NCI-H2107 (cell line): ENCODE measurements at places on chromosomes 7 and 10.

- no peak for DNase-seq
Measured at GRCh38 chr7:151707105-151707469, 169.8 kb downstream of the PRKAG2 start.

- no peak for DNase-seq
Measured at GRCh38 chr10:26843736-26844135, 17.0 kb downstream of the ABI1 start.

DNA sequence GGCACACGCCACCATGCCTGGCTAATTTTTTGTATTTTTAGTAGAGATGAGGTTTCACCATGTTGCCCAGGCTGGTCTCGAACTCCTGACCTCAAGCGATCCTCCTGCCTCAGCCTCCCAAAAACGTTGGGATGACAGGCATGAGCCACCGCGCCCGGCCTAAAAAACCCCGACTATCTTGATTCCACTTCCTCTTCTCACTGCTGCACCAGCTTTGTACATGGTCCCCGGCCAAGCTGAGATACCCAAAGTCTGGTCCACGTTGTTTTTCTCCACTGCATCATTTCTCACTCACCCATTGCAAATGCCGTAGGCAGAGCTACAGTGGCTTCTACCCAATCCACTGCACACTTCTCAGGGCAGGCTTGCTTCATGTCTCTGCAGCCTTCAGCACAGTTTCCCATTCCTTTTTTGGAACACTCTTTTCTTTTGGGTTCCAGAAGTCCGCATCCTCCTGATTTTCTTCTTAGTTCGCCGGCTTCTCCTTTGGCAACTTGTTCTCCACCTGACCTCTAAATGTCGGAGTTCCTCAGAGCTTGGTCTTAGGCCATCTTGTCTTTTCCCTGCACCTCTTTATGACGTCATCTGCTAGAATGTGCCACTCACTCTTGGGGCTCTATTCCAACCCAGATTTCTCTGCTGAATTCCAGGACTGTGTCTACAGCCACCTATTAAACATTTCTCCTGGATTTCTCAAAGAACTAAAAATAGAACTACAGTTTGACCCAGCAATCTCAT lies 6.0 kb upstream of the GNB2 start:
- no peak for DNase-seq

DNA sequence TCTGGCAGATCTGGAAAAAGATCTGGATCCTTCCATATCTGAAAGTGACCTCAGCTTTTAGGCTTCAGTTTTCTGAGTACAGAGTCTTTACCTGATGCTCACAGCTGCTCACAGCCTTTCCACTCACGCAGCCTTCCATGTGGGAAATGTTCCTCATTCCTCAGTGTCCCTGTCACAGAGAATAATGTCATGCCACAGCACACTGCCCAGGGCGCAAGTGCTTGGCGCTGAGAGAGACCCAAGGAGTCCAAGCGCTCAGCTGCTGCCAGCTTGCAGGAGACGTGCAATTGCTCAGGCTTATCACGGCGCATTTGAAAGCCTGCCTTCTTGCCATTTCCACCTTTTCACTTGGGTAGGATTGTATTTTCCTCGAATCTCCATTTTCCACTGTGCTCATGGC lies 271.9 kb upstream of the MKI67 start:
- no peak for DNase-seq

DNA sequence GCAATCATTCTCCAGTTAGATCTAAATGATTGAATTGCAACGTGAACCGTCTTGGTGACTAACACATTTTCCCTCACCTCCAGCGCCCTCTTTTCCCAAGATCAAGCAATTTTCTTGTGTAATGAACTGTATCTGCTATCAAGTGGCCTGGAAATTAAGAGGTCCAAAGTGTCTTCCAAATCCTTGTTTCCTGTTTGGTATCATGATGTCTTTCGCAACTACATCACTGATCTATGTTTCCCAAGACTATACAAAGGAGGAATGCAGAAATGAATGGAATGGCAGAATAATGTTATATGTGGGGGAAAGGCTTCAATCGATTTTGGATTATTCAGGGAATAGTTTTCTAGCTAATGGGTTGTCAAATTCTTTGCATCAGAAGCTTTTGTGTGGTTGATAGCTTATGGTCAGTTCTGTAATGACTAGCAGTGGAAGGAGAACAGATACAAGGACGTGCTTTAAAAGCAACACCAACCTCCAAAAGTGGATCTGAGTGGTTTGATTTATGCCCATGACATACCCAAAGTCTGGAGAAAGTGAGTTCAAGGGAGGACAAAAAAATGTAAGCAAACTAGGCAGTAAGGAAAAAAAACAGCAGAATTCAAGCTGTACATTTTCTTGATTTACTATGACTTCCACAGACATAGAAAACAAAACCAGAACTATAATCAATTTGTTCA lies 14.6 kb upstream of the ZEB1 start:
- DNase-seq, result no peak

GRCh38 chr7:22885797-22886261 lies 63.2 kb upstream of the TOMM7 start:
- no peak for DNase-seq

DNA sequence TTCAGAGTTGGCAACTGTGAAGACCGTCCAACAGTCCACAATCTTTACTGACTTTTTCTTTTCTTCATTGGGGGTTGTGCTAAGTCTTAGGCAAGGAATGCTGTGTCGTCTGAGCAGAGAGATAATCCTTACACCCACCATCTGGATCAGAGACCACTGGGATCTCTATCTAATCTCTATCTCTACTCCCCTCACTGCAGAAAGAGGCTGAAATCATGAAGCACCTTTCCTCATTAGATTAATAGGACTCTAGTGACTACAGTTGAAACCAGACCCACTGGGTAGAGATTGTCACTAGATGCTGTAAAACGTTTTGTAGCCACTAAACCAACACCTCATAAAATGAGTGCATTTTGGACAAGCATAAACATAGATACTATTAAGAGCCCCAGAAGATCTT lies 387.4 kb upstream of the CELF2 start:
- DNase-seq, result no peak
